Right lung (tissue), 10 donors: ENCODE measurements at places on chromosomes 4 and X. TPM values are rescaled to one million over a fixed set of nuclear protein-coding genes. Genes with fewer than 3 reads are reported as not detected.

- no peak for DNase-seq
Measured at GRCh38 chr4:150581056-150581605, 820 bp upstream of the MAB21L2 start.

Gene DGKK
- polyA plus RNA-seq = 0.03 TPM

DNA sequence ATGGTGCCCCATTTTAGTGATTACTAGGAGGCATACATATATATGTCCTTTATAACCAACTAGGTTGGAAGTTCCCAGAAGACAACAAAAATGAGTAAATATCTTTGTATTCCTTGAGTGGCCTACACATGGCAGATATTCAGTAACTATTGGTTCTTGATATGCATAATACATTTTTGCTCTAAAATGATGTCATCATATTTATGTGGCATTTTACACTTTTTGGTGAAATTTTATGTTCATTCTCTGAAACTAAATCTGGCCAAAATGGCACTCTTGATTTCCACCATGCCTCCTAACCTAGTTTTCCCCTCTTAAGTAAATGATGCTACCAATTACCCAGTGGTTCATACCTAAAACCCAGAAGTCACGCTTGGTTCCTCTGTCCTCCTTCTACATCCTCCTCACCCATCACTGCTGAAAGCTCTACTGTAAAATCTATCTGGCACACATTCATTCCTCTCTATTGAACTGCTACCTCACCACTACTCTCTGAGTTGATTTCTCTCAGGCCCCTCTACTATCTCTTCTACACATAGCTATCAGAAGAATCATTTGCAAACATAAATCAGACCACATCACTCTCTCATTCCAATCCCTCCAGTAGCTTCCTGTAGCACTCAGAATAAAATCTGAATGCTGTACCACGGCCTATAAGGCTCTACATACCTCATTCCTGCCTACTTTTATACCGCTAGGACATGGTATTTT, 13.4 kb downstream of the SLC10A7 start:
- no peak for DNase-seq

GRCh38 chr4:43757147-43757546, 691.5 kb downstream of the KCTD8 start:
- no peak for DNase-seq

GRCh38 chr4:150518559-150518958, 63.4 kb upstream of the MAB21L2 start:
- no peak for DNase-seq

Gene RNF128
- 4.2 TPM for polyA plus RNA-seq

DNA sequence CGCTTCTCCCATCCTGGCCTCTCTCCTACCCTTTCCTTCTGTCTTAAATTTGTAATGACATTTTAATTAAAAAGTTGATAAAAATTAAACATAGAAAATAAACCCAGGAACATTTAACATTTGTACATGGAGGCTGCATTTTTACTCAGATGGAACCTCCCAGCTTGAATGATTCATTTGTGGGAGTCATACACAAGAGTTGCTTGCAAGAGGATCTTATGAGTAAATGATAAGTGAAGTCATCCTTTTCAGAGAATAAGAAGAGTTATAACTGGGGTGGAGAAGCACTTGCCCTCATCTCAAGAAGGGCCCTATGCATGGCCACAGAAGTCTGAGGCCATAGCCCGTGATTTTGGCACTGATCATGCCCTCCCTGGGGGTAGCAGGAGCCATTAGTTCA, 482.9 kb upstream of the BOD1L1 start:
- DNase-seq = no peak

Gene PLP1
- polyA plus RNA-seq = 15.8 TPM

Gene MAGEC1
- polyA plus RNA-seq = not detected

- DNase-seq = no peak
Measured at GRCh38 chr4:16031546-16032395, 52.1 kb downstream of the PROM1 start.

- no peak for DNase-seq
Measured at GRCh38 chr4:31784558-31784957, 1064.4 kb downstream of the PCDH7 start.

DNA sequence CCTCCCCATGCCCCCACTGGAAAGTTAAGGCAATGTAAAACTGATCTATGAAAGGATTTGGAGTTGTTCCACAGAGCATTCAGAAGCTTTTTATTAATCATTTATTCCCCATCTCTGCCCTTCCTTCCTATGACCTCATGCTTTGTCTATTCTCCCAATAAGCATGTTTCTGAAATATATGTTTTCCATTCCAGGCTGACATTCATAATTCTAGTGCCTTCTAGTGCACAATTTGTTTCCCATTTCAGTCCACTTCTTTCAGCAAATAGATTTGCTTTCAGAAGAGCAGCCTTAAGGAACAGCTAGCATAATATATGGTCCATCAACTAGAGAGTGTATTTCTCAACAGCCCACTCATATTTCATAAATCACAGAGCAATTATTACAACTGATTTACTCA, 77.1 kb upstream of the ATXN3L start:
- no peak for DNase-seq

GRCh38 chr4:82889287-82889686, 1.7 kb downstream of the SEC31A start:
- no peak for DNase-seq

- DNase-seq = no peak
Measured at GRCh38 chrX:16610121-16610621, 39.8 kb upstream of the S100G start.

DNA sequence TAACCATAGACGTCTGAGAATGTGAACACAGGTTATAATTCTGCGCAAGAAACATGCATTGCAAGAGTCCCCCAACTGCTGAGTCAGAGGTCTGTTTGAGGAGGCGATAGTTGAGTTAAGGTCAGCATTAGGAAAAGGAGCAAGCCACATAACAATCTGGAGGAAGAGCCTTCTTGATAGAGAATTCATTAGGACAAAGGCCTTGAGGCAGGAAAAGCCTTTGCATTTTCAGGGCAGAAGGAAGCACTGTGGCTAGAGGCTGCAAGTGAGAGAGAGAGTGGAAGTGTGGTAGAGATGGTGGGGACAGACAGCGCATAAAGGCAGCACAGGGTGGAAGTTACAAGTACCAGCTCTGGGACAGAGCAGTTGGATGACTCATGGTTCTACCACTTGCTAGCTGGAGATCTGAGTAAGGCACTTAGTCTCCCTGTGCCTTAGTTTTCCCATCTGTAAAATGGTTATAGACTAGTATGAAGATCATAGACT, 125.8 kb upstream of the LNX1 start:
- DNase-seq = no peak

Gene CXXC4
- 15.6 TPM for polyA plus RNA-seq

Gene TLR7
- polyA plus RNA-seq = 1.1 TPM

- DNase-seq = no peak
Measured at GRCh38 chr4:92830771-92831170, 527.0 kb downstream of the GRID2 start.

DNA sequence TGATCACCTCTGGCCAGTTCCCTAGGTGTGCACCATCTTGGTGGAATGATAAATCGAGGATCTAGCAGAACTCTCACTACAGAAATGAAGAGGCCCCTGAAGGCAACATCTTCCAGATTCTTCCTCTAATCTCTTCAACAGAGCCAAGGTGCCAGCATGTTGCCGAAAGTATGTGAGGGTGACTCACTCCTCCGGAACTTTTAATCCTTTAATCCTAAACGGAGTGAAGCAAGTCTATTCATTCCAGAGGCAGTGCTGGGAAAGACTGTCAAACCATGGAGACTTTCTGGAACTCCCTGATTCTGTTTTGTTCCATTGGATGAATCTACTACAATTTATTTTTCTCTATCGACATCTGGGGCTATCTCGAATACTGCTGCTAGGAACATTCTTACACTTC, 68.7 kb downstream of the SUPT20HL2 start:
- no peak for DNase-seq

GRCh38 chrX:133980406-133980805, 5.0 kb downstream of the GPC3 start:
- DNase-seq = no peak

GRCh38 chr4:99536848-99537247, 26.0 kb downstream of the C4orf17 start:
- no peak for DNase-seq

- no peak for DNase-seq
Measured at GRCh38 chr4:162323919-162324318, 160.1 kb upstream of the FSTL5 start.

Gene XAGE1B
- polyA plus RNA-seq = not detected

GRCh38 chr4:168685136-168685809, 188.4 kb downstream of the PALLD start:
- DNase-seq = no peak

Gene TAF7L
- 0.27 TPM for polyA plus RNA-seq

DNA sequence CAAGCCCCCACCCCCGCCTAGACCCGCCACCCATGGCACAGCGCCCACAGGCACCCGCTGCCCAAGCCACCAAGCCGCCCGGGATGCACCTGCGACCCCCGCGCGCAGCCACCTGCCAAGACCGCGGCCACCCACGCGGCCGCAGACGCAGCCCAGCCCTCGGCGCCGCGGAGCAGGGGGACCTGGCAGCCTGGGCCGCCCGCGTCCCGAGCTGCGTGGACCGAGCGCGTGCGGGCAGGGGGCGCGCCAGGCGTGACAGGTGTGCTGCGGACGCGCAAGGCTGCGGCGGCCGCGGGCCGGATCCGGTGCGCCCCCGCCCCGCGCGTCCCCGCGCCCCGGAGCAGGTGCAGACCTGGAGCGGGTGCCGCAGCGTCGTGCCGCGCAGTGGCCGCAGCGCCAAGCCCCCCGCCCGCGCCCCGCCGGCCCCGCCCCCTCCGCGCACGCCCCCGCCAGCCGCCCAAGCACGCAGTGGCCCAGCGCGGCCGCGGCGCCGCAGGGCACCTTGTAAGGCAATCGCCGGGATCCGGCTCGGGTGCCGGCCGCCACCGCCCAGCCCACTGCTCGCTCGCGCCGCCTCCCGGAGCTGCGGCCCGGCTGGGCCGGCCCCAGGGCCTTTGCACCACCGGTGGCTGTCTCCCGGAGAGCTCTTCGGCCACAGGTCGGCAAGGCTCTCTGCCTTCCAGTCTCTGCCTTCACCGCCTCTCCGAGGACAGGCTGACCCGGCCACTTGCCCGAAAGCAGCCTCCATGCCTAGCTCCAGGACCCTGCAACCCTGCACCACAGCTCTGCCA, at the start of gene PNCK:
PNCK (minus strand) TSS at position 386 of the 791 bp plus-strand sequence. CDS start 737 bp downstream, outside the sequence.
- no peak for DNase-seq

Gene SEC24D
- polyA plus RNA-seq = 51.7 TPM

- DNase-seq = no peak
Measured at GRCh38 chr4:99390055-99390454, 37.5 kb upstream of the ADH1C start.

GRCh38 chrX:120732461-120732860, 102.6 kb upstream of the C1GALT1C1 start:
- DNase-seq = no peak

GRCh38 chr4:8188085-8188484, 11.0 kb upstream of the SH3TC1 start:
- DNase-seq = no peak

- DNase-seq = no peak
Measured at GRCh38 chr4:126778348-126778747, 854.4 kb upstream of the INTU start.

DNA sequence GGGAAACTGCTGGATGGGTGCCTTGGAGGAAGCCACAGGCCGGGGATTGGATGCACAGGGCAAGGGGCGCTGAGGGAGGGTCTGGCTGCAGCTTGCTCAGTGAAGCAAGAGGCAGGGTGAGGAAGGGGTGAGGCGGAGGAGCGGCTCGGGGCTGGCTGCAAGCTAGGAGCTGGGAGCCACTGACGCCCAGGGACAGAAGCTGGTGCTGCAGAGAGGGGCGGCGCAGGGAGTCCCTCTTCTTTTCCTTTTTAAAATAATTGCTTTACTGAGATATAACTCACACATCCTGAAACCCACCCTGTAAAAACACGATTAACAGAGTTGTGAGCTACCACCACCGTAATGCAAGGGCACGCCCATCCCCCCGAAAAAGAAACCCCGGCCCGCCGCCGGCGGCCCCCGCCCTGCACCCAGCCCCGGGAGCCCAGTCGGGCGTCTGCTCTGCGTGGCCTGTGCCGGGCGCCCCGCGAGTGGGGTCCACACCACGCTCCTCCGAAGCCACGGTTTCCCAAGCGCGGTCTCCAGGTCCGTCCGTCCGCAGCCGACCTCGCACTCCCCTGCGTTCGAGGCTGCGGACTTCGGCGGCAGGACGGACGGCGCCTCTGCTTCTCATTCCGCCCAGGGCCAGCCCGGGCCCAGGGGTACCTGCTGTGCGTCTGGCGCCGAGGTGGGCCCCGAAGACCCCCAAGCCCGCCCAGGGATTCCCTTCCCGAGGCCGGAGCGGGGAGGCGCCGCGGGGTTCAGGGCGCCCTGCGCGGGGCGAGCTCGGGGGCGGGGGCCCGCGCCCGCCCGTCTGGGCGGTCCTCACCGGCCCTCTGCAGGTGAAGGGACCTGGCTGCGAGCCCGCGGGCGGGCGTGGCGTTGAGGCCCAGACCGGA, 866 bp upstream of the UVSSA start:
- DNase-seq = peak; percentile 69

DNA sequence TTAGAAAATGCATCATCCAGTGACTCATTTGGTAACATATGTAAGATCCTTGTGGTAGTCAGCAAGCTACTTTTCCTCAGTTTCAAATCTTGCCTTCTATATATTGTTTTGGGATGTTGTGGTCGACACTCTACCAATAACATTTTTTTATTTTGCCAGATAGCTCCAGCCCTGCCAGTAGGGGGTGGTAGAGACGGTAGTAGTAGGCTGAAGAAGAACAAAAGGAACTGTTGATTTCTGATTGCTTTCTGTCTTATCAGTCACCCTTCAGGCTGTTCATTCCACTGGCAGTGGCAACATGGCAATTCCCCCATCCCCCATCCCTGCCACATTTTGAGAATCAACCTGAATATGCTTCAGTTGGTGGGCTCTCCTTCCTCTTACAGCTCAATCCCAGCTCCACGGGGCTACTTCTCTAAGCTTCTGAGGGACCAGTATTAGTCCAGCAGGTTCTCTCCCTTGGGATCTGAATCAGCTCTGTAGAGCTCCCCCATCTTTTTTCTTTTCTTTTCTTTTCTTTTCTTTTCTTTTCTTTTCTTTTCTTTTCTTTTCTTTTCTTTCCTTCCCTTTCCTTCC, 171.5 kb upstream of the VEGFC start:
- no peak for DNase-seq

DNA sequence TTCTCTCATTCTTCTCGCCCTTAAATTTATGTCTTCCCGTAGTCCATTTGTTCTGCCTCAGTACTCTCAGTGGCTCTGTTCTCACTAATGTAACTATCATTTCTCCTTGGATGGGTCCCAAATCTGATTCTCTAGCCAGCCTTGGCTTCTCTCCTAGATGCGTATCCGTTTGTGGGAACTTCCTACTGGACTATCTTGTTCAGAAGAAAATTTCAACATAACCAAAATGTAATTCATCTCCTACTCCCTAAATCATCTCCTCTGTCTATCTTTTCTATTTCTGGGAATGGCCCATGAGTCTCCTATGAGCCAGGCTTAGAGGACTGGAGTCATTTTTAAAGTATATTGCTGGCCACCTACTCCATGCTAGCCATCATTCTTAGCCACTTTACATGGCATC, 4.4 kb upstream of the C4orf36 start:
- DNase-seq = no peak

Gene FAM47A
- polyA plus RNA-seq = not detected

Gene SLAIN2
- polyA plus RNA-seq = 65.5 TPM

GRCh38 chr4:57442831-57443291, 332.7 kb upstream of the IGFBP7 start:
- peak; percentile 55 for DNase-seq
